ENCODE measurements at places on chromosomes 13 and 19. TPM values are rescaled to one million over a fixed set of nuclear protein-coding genes. Genes with fewer than 3 reads are reported as not detected.

DNA sequence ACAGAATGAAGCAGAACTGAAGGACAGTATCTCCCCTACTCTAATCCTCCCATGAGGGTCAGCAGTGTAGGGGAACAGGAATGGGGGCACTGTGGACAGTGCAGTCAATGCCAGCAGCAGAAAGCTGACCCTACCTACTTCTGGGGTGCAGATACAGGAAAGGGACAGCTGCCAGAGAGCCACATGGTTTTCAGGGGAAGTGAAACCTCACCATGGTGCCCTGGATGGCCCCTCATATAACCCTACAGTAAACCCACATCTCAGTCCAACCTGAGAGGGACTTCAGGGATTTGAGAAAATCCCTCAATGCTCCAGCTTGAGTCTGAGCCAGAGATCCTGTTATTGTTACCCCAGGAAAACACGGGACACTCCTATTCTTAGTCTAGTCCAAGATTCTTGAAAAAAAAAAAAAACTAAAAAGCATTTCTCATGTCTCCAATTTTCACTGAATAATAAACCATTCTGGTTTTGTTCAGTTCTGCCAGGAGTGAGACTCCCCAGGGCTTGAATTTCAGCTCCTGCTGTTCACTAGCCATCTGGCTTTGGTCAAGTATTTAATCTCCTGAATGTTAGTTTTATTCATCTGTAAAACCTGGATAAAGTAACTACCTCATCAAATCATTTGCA lies 511.6 kb upstream of the ARGLU1 start:
- no peak for DNase-seq
- no peak overlapping the region for H3K4me3 ChIP-seq
- no peaks in the 10 kb centered on the region for H3K36me3 ChIP-seq
- no peaks in the 10 kb centered on the region for H3K4me1 ChIP-seq

The POLRMT gene
- 33.3 TPM for total RNA-seq

The ZNF628 gene
- total RNA-seq = 7.0 TPM

The TMEM150B gene
- total RNA-seq = 9.6 TPM

- no peaks in the 10 kb centered on the region for H3K36me3 ChIP-seq
- DNase-seq = no peak
These were observed 18.1 kb downstream of the CAPS start for GRCh38 chr19:5932146-5932545.

The C13orf46 gene
- total RNA-seq = 2.1 TPM

All from aorta (tissue), 5 donors.